ENCODE measurements at places on chromosomes 2 and 18.

GRCh38 chr2:37635504-37636380 lies 35.7 kb downstream of the CDC42EP3 start:
- no peak for DNase-seq

DNA sequence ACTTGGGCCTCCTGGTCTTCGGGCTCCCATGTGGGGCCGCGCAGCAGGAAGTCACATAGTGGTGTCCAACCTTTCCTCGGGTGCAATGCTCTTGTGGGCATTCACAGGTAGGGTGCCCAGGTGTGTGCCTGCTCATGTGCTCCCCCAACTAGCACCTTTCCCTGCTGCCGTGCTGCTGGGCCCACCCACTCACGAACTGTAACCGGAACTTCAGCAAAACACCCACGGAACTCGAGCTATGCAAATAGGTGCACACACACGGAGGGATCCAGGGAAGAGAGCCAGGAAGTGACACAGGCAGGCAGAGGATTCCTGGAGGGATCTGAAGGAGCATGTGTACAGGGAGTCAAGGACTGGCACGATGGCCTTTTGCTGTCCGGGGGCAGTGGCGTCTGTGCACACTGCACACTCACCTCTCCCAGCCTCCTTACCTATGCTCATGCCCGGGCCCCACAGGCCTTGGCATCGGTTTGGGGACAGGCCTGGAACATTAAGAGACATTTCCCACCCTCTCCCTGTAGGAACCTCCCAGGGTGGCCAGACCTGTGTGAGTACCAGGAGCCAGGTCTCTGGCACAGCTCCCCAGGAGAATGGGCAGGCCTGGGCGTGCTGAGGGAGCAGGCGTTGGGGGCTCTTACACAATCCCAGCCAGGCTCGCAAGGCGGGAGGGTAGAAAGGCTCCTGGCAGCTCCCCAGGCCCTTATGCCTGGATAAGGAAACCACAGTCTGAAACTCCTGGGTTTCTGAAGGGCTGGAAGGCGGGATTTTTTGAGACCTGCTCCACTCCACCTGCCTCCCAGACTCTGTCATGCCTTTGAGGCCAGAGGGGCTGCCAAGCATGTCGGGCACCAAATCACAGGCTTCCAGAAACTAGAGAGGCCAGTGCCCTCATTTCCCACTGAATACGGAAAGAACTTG lies 6.6 kb upstream of the PTMA start:
- no peak for DNase-seq

GRCh38 chr18:5891854-5892215 lies 3.5 kb downstream of the TMEM200C start:
- no peak for DNase-seq

GRCh38 chr2:195632856-195633572 lies 24.0 kb upstream of the SLC39A10 start:
- no peak for DNase-seq

DNA sequence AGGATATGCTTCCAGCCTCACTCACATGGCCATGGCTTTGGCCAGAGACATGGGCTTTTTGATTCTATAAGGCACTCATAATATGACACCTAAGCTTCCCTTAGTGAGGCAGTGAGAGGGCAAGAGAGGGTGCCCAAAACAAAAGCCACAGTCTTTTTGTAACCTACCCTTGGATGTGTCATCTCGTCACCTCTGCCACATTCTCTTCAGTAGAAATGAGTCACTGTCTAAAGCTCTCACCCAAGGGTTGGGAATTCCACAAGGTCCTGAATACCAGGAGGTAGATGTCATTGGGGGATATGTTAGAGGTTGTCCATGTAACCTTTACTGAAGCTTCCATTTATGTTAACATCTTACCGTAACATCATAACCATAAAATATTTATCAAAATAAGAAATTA lies 108.4 kb downstream of the ALMS1 start:
- DNase-seq, result peak; percentile 88

DNA sequence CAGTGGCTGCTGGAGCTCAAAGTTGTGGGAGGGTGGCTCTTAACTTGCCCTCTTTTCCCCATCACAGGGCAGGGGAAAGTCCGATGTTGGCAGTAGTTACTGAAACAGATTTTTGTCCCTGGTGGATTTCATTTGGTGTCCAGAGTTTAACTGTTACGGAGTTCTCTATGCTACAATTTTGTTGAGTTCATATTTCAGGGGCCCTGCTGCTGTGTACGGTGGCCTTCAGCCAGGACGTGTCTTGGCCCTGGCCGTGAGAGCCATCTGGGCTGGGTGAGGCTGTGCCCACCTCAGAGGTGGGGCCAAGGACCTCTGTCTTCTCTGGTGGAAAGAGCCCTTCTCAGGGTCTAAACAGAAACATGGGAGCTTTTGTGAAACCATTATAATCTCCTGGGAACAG lies 67.4 kb downstream of the SH3YL1 start:
- DNase-seq, result no peak

- no peak for DNase-seq
Observed at GRCh38 chr2:64937687-64938491, 51.3 kb upstream of the SLC1A4 start.

- DNase-seq, result no peak
Observed at GRCh38 chr2:98910349-98911125, 25.5 kb downstream of the CRACDL start.

All from mesendoderm (in vitro differentiated cells).